ENCODE measurements at places on chromosomes 12 and 14.

GRCh38 chr14:72892879-72893635 is 844 bp downstream of the DPF3 start:
- peak; percentile 34 for DNase-seq

DNA sequence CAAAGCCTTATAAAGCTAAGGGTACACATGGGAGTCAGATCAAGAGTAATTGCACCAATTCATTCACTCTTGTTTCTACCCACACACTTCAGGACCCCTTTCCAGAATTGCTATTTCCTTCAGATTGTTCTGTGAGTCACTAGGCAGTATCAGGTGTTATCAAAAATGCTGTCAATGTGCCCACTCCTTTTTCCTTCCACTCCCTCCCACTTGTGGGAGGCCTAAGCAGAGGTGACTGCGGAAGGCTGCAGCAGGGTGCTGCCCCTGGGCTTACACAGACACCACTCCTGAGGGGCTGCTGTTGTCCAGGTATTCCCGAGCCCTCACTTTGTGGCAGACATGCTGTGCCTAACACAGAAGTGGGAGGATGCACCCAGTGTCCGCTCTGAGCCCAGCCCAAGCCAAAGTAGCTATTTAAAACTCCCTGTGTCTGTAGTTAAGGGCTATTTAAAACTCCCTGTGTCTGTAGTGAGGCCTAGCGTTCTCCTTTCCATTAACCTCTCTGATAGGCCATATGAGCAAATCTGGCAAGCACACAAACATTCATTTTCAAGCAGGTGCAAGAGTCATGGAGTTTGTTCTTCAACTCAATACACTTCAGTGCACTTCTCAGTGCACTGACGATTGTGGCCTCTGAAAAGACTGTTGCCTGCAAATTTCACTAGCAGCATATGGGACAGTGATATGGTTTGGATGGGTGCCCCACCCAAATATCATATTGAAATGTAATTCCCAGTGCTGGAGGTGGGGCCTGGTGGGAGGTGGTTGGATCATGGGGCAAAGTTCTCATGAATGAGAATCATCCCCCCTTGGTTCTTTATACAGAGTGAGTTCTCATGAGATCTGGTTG is 117.8 kb downstream of the PHLDA1 start:
- peak; percentile 54 for DNase-seq

- DNase-seq: no peak
These were observed 15.6 kb downstream of the ITPK1 start for GRCh38 chr14:93100100-93100499.

DNA sequence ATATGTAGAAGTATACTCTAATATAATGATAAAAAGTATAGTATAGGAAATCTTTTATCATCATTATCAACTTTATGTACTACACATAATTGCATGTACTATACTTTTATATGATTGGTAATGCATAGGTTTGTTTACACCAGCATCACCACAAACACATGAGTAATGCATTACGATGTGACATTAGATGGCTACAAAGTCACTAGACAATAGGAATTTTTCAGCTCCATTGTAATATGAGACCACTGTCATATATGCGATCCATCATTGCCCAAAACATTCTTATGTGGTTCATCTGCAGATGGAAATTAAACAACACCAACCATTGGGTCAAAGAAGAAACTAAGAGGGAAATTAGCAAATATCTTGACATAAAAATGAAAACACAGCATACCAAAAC is 4.4 kb downstream of the ADAM20 start:
- DNase-seq: no peak

DNA sequence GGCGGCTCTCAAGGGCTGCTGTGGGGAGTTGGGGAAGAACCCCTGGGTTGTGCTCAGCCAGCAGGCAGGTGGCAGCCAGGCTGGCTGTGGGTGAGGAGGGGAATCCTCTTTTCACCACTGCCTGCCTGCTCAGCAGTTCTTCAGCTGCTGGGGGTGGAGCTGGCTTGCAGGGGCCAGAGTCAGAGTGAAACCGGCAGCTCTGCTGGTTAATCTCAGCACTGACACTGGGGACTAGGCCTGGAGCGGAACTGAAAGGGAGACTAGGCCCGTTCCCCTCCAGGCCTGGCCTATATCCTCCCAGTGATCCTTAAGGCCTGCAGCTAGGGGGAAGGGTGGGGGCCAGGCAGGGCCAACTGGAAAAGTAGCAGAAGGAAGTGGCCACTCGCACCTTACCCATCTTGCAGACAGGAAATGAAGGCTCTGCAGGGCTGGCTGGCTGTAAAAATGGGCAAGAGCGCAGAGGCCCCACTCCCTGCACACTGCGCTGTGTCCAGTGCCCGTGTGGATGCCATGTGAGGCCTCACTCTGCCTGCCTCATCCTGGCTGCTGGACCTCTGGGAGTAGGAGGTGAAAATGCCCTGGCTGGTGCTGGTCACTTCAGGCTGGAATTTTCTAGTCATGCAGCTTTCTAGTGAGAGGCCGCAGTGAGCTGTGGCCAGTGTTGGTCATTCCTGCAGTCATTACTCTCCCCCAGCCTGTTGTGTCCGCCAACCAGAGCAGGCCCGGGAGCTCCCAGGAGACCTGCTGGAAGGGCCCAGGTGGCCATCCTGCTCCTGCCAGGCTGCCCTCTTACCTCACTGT is 39.4 kb downstream of the SH2B3 start:
- DNase-seq: no peak

DNA sequence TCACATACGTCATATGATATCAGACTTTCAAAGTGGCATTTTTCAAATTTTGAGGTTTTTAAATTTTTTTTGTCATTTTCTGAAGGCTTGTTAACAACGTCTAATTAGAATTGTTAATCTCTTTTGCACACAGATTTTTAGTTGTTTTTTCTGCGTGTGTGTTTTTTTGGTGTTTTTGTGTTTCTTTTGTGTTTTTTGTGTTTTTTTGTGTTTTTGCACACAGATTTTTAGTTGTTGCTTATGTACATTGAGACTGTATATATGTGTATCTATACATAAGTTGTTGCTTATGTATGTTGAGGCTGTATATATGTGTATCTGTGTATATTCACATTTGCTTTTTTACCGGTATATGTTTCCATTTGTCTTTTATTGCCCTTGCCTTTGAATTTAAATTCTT is 30.8 kb downstream of the ARID2 start:
- no peak for DNase-seq

- DNase-seq: peak; percentile 79
These were observed 2.3 kb upstream of the HSPB8 start for GRCh38 chr12:119176267-119177055.

DNA sequence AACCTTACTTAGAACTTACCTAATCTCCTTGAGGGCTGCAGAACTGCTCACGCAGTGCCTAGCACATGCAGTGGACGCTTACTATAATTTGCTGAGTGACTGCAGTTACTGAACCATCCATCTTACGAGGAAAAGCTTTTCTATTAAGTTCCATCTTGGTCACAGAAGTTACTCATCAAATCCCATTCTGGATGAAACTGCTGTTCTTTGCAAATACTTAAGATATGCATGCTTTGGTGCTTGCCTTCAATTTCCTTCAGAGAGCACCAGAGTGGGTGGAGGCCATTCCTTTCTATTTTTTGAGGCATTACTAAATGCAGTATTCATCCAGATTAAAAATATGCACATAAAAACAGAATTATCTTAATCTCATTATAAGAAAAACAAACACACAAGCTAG is 17.7 kb upstream of the PELI2 start:
- no peak for DNase-seq

- DNase-seq: peak; percentile 81
These were observed 32.8 kb downstream of the ARID4A start for GRCh38 chr14:58331111-58331510.

DNA sequence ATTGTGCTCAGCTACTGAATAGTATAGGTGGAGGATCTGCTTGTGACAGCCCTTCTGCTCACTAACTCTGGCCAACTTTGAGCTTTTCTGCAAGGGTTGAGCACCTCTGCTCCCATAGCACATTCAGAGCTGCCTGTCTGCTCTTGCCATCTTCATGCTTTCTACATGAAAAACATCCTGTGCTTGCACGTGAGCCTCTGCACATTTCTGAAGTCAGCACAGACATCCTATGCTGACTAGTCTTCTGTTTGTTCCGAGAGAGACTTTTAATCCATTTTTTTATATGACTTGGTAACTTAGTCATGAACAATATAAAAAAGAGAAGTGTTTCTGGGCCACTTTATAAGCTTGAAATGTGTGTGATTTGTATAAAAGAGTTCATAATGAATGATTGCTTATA is 969.3 kb downstream of the TMTC2 start:
- DNase-seq: no peak

DNA sequence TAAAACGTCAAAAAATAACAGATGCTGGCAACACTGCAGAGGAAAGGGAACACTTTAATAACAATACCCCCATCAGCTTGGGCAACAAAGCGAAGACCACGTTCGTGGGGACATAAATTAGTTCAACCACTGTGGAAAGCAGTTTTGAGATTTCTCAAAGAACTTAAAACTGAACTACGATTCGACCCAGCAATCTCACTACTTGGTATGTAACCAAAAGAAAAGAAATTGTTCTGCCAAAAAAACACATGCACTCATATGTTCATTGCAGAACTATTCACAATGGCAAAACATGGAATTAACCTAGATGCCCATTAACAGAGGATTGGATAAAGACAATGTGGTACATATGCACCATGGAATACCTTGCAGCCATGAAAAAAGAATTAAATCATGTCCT is 81.2 kb upstream of the RAP1B start:
- DNase-seq: no peak

- no peak for DNase-seq
These were observed 6.3 kb upstream of the MLXIP start for GRCh38 chr12:122072031-122072970.

- no peak for DNase-seq
These were observed 72.4 kb upstream of the CISTR start for GRCh38 chr12:53824001-53824712.

DNA sequence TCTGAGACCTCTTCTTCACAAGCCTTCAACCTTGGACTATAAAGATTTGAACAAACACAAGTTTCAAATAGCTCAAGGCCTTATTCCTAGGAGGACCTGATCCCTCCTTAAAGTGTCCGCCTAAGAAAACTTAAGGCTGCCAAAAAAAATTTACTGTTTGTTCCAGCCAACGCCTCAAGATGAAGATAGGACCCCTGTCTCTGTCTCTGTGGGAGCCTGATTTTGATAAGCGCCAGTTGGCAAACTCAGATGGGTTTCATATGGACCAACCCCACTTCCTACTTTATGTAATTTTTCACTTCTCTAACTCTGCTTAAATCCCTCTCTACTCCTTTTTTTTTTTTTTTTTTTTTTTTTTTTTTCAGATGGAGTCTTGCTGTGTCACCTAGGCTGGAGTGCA is 11.0 kb downstream of the FKBP3 start:
- DNase-seq: no peak

DNA sequence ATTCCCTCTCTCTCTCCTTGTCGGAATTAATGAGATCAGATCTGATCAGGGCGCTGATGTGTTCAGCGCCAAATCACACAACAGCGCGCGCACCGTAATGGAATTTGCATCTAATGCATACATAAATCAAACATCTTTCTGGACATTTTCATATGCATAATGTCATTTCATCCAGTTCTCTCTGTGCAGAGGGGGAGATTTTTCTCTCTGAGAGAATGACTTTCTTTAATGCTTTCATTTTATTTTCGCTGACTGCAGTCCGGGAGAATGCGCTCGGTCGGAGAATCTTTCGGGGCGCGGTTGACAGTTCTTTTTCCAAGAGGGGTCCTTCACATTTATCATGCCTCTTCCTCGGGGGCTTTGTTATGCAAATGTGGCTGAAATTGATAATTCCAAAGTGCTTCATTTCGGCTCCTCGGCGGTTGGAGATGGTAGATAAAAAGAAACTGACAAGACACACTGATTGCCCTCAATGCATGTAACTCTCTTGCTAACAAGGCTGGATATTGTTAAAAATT is 615.9 kb downstream of the VRK1 start:
- no peak for DNase-seq

- no peak for DNase-seq
These were observed 49.3 kb downstream of the CDK17 start for GRCh38 chr12:96350982-96351381.

GRCh38 chr14:39366460-39367386 is 65.5 kb downstream of the FBXO33 start:
- no peak for DNase-seq

- DNase-seq: no peak
These were observed 189.1 kb downstream of the BMP4 start for GRCh38 chr14:53767566-53767965.

DNA sequence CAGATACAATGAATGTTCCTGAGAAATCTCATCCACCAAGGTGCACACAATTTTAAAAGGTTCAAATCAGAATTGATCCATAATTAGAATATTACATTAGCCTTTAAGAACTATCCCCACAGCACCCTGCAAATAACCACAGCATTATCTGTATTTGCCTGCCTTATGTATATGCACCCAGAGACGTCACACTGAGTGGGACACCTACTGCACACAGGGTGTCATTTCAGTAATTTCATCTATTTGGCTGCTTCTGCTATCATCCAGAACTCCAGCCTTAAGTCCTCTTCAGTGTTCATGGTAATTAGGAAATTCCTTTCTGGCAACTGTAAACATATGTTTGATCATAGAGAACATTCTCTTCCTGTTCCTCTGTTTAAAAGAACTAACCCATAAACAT is 298.4 kb downstream of the SYT1 start:
- no peak for DNase-seq

DNA sequence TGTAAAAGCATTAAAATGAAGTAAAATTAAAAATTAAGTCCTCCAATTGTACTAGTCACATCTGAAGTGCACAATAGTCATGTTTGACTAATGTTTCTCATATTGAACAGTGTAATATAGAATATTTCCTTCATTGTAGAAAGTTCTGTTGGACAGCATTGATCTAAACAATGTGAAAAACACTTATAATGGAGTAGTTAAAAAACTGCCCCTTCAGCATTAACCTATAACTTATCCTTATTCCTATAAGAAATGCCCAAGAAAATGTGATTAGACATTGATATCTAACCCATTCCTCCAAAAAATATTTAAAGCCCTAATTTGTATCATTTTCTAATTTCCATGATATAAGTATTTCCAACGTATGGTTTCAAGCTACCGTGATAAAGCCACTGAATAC is 210.7 kb downstream of the RASSF9 start:
- no peak for DNase-seq

GRCh38 chr14:66293533-66294105 is 192.6 kb upstream of the CCDC196 start:
- DNase-seq: no peak

DNA sequence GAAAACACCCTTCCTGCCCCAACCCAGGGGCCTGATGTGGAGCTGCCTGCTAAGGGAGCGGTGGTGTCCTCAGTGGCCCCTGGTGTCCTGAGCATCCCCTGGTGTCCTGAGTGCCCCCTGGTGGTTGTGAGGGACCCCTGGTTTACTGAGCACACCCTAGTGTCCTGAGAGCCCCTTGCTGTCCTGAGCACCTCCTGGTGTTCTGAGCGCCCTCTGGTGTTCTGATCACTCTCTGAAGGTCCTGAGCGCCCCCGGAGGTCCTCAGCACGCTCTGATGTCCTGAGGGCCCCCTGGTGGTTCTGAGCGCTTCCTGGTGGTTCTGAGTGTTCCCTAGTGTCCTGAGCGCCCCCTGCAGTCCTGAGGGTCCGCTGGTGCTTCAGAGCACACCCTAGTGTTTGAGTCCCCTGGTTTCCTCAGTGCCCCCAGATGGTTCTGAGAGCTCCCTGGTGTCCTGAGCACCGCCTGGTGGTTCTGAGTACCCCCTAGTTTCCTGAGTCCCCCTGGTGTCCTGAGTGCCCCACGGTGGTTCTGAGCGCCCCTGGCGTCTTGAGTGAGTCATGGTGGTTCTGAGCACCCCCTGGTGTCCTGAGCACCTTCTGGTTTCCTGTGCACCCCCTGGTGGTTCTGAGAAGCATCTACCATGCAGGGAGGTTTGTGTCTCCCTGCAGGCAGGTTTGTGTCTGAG is 1004.2 kb downstream of the TMEM121 start:
- DNase-seq: peak; percentile 29
